ENCODE measurements at places on chromosomes 5 and 9.

DNA sequence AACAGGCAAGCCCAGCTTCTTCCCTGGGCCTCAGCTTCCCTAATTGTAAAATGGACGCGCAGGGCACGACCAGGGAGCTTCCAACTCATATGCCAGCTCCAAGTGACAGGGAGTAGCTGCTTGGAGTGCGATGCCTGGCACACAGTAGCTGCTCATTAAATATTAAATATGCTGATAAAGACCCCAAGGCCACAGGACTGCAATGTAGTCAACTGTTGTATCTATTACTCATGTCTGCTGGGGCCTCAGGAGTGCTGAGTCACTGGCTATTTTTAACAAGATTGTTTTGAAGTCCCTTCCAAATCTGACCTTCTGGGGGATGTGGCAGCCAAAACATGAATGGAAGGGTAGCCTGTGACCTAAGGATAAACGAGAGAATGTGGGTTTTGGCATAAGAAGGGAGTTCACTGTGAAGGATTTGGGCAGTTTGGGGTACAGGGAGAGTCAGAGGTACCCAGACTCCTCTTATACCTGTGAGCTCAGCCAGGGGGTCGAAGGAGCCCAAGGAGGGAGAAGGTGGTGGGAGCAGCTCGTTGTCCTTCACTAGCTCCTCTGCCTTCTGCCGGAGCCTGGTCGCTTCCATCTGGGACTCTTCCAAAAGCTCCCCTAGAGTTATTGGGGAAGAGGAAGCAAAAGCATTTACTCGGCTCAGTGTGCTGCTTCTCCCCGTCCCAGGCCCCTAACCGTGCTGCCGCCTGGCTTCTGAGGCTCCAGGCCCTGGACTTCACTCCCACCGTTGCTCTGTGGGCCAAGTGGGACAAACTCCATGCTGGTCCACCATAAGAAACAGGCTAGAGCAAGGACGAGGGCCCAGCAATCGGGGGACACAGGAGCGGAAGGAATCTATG lies 17.5 kb downstream of the TNIP1 start:
- no peak for DNase-seq

- no peak for DNase-seq
These were observed 61.8 kb downstream of the ERAP1 start for GRCh38 chr5:96745844-96746531.

- no peak for DNase-seq
These were observed 24.4 kb downstream of the LMNB1 start for GRCh38 chr5:126801174-126801991.

DNA sequence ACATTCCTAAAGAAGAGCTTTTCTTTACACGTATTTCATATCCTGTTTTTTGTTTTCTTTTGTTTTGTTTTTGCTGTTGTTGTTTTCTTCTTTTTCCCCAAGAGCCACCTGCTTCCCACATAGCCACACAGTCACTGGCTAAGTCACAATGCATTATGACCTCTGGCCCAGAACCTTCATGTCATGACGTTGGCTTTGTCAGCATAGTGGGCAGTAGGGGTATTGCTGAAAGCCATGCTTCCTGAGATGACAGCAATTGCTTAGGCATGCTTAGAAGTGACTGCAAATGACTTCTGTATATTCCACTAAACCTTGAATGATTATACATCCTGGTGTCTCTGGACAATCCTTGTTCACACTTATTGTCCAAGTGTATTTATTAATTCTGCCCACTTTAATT lies 375.8 kb downstream of the TAF11L14 start:
- no peak for DNase-seq

GRCh38 chr9:87556039-87556438 lies 58.4 kb downstream of the DAPK1 start:
- no peak for DNase-seq

DNA sequence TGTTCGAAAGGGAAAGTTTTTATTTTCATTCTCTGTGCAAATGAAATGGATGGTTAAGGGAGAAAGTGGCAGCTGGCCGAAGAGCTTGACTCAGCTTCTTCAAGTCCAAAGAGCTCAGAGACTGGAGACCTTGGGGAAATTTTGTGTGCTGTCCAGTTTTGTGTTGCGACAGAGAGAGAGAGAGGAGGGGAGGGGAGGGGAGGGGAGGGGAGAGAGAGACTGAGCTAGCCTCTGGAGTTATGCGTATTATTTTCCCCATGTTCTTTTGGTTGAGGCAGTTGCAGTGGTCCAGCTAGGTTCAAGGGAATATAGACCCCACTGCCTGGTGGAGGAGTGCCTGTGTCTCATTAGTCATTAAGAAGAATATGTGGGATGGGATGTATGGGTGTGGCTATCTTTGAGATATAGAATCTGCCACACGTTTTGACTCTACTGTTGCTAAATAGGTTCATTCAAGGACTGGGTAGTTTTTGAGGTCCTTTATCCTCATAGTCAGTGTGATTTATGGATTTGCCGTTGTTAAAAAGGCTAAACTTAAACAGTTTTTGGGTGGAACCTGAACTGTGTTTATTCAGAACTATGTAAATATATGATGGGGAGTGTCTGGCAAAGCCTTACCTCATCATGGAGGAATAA lies 69.7 kb downstream of the ARHGAP26 start:
- no peak for DNase-seq

DNA sequence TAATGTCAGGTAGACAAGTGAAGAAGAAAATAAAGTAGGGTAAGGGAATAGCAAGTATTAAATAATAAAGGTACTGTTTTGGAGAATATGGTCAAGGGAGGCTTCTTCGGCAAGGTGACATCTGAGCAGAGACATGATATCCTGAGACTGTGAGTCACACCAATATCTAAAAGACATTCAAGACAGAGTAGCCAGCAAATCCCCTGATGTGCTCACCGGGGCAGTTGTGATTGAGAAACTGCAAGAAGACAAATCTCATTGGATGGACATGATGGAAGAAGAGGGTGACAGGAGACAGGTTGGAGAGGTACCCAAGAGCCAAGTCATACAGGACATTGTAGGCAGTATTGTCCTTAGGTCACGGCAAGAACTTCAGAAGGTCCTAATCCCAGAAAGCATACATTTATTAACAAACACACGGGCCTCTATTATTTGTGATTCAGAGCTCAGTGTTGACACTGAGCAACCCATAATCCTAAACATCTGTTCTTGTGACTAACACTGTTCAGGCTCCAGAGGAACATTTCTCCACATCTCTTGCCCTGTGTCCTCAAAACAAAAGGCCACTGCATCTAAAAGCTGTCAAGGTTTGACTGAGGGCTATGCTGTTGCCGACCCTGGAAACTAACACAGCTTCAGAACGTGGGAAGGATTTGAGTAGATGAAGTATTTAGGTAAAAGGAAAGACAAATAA lies 258.7 kb upstream of the CLINT1 start:
- DNase-seq = no peak

GRCh38 chr5:151078490-151079262 lies 2.2 kb downstream of the TNIP1 start:
- no peak for DNase-seq

- no peak for DNase-seq
These were observed 359.5 kb downstream of the TMEM167A start for GRCh38 chr5:82717738-82718137.

GRCh38 chr5:61994171-61994570 lies 311.8 kb upstream of the KIF2A start:
- no peak for DNase-seq

GRCh38 chr9:104339692-104340091 lies 164.4 kb upstream of the OR13F1 start:
- no peak for DNase-seq

GRCh38 chr9:25994605-25995004 lies 316.4 kb upstream of the TUSC1 start:
- DNase-seq = no peak

GRCh38 chr5:123264394-123264793 lies 158.8 kb downstream of the CEP120 start:
- DNase-seq = no peak

- no peak for DNase-seq
These were observed 236.1 kb downstream of the ARRDC3 start for GRCh38 chr5:91146905-91147600.

DNA sequence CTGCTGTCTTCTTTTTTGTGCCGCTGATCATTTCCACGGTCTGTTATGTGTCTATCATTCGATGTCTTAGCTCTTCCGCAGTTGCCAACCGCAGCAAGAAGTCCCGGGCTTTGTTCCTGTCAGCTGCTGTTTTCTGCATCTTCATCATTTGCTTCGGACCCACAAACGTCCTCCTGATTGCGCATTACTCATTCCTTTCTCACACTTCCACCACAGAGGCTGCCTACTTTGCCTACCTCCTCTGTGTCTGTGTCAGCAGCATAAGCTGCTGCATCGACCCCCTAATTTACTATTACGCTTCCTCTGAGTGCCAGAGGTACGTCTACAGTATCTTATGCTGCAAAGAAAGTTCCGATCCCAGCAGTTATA lies 17.1 kb downstream of the F2R start:
- no peak for DNase-seq

GRCh38 chr9:94005272-94005901 lies 50.2 kb upstream of the BARX1 start:
- DNase-seq = no peak

DNA sequence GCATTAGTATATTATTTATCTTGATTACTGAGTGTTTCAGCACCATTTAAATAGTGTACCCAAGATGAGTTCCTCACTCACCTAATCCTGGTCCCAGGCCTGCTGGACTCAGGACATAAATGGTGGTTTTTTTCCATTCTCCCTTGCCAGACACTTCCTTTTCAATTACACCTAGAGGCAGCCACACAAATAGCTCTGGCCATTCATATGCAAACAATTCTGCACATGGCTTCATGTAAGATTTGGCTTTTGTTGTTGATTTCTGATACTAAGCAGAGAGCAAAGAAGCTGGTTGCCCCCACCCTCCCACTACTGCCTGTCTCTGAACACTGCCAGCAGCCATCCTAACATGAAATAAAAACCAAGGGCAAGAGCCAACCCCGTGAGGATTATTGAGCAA lies 180.4 kb downstream of the SEMA5A start:
- no peak for DNase-seq

DNA sequence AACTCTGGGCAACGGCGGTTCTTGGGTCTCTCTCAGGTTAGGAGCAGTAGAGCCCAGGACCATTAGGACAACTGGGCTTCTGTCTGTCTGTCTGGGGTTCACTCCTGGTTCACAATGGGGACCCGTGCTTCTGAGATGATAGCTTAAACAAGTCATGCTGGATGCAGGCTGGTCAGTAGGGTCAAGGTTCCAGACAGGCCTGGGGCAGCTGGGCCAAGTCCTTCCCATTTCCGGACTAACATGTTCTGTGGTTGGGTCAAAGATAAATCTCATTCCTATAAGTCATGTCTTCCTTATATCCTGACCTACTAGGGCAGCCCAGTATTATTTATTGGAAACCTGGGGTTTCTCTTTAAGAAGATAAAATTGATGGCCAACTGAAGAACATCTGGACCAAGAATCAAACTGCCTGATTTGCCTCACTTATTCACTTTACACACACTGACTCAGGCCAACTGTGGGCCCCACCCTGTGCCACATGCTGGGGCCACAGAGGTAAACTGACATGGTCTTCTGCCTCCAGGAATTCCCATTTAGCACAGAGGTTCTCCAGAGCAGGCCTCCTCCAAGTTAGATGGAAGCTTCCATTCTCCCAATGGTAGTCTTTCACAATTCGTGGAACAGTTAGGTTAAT lies 8.3 kb downstream of the HDHD3 start:
- DNase-seq = no peak

DNA sequence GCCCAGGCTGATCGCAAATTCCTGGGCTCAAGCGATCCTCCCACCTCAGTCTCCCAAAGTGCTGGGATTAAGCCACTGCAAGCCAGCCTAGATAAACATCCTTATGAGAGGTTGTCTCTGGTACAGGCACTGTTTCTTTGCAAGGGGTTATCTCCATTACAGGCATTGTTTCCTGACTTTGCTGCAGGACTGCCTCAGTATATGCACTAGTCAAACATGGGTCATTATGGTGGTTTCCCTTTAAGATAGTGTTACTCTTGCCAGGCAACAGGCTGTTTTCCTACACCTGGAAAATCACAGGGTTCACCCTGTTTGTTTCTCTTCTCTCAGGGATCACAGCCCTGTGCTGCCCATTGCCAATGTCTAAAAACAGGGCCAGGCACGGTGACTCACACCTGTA lies 7.8 kb upstream of the CLTB start:
- no peak for DNase-seq

GRCh38 chr9:30039712-30040111 lies 2344.7 kb upstream of the ACO1 start:
- no peak for DNase-seq

GRCh38 chr9:93810028-93810971 lies 144.9 kb downstream of the BARX1 start:
- DNase-seq = peak; percentile 56

DNA sequence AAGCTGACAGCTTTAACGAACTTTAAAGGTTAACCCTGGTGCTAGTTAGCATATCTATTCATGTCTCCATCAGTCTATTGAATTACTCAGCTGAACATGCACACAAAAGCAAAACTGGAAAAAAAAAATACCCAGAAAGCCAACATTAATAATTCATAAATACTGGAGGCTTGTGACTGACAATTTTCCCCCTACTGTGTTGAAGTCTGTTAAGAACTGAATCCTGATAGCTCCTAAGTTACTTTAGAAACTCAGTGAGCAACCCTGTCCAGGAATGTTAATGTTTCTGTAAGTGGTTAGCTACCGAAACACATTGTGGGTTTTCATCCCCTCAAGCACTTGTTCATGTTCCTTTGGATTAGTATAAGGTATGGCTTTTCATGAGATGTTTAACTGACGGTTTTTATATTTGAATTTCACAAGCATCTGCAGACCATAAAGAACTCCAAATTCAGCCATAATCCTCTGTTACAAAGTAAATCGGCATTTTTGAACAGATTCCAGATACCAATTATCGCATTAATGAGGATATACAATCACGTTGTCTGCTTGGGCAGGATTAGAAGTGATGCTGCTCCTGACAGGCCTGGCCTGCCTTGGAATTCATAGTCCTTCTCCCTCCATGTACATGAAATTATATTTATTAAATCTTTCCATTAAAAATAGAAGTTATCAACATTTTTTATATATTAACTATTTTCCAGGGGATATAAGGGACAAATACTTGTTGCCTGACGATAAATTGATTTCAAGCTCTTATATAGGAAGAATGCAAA lies 331.2 kb downstream of the TLE4 start:
- DNase-seq = peak; percentile 10

DNA sequence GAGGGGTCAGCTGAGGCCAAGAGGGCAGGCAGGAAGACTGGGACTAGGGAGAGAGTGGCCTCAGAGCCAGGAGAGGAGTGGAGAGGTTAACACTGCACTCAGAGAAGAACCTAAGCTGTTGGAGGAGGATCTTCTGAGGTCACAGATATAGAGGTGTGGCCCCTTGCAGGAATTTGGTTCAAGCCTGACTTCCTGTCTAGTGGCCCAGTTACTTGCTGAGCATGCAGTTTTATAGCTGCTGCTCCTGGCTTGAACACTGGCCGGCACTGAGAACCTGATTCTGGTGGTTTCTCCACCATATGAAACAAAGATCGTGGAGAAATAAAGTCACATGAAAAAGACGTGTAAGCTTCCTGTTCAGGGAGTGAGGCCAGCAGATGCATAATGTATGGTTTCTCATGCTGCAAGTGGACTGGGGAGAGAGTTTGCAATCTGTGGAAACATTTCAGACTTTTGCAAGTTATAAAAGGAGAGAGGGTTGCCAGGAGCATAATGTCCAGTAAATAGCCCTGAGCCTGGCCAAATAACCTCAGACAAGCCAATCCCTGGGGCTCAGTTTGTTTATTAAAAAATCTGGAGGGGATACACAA lies 82.6 kb downstream of the GALNT10 start:
- no peak for DNase-seq
